ENCODE measurements at places on chromosomes 11 and 22. TPM values are rescaled to one million over a fixed set of nuclear protein-coding genes. Genes with fewer than 3 reads are reported as not detected.

DNA sequence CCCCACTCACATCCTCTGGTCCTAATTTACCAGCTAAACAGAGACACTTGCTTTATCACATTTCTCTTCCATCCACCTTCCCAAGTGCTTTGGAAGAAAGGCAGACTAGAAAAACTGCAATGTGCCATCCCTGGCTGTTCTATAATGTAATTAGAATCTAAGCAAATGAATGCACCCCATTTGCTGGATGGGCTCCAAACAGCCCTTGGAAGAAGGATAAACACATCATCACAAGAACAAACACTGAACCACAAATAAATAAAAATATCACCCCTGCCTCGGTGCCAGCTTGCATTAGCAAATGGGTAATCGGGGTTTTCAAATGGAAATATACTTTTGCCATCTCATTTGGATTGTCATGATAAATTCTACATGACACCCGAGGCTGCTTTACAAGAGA lies 296.6 kb upstream of the ISX start:
- no peak for DNase-seq

The EML3 gene
- 61.7 TPM for total RNA-seq

DNA sequence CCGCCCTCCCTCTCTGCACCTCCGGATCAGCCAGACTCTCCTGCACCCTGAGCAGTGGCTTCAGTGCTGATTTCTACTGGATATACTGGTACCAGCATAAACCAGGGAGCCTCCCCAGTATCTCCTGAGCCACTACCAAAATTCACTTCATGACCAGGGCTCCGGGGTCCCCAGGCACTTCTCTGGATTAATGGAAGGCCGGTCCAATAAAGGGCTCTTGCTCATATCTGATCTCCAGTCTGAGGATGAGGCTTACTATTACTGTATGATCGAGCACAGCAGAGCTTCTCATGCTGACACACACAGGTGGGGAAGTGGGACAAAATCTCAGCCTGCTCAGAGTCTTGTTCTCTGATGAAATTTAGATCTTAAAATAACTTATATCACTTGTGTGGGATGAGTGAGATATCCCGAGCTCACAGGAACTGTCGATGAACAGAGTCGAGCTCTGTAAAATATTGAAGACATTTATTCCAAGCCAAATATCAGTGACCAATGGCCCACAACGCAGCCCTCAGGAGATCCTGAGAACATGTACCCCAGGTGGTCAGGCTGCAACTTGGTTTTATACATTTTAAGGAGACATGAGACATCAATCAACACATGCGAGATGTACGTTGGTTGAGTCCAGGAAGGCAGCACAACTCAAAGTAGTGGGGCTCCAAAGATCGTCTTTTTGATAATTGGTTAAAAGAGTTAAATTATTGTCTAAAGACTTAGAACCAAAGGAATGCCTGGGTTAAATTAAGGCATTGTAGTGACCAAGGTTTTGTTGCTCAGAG lies 93.0 kb upstream of the TOP3B start:
- no peak for DNase-seq

DNA sequence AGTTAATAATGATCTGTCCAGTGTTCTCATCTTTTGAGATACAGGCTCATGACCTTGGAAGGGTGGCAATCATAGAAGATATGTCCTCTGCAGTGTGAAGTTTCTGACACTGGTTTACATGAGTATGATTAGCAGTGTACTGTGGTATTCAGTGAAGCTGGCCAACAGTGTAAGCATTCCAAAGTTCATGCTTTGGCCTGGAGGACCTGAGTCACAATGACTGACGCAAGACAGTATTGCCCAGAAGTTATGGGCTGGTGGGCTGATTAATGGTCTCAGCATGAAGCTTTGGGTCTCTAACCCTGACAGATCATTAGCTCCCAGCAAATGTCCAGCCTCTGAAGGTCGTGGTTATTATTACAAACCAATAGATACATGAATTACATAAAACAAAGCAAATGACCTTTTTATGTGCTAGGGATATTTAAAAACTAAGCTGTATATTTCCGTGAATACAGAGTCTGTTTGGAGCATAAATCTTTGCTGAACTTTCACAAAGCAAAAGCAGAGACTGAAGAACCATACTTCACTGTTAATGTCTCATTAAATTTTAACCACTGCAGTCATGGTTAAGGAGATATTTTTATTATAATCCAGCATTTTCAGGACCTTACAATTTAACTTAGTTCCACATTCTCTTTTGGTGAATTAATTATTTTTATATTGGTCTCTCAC lies 28.3 kb upstream of the USP47 start:
- DNase-seq, result peak; percentile 94

- DNase-seq, result no peak
These were observed 86.4 kb downstream of the GRK3 start for GRCh38 chr22:25650833-25651232.

The ARHGAP42 gene
- 12.6 TPM for total RNA-seq

DNA sequence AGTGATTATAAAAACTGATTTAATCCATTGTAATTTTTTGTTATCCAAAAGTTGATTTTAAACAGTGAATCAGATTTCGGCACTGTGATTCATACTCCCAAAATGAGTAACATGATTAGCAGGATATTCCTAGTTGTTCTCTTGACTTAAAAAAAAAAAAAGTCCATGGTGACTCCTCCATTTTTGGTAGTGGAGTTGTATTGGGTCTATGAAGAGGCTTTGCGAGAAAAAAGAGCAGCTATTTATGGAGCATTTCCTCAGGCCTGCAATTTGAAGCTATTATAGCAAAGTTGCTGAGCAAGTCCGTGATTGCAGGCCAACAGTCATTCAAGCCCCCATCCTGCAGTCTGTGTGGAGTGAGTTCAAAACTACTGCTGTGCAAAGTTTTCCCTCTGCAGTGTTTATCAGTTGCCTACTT lies 28.8 kb downstream of the YAP1 start:
- DNase-seq, result peak; percentile 92

DNA sequence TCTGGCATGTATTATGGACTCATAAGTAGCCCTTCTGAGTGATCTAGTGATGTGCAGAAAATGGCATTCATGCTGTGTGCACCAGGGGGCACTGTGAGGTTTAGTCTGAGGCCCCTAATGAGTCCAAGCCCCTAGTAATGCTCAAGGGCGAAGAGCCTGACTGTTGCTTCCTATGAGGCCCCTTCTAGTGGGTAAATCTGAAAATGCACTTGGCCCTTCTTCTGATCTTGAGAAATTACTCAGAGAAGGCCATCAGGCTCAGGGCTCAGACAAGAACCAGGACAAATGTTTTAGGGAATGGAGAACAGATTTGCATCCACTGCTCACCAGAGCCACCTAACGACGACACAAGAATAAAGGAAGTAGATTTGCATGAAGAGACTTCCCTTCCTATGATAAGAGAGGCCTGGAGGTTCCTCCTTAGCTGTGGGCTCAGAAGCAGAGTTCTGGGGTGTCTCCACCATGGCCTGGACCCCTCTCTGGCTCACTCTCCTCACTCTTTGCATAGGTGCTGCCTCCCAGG lies 75.8 kb downstream of the GGTLC2 start:
- DNase-seq, result peak; percentile 51

The P2RX6 gene
- total RNA-seq, result 5.9 TPM

DNA sequence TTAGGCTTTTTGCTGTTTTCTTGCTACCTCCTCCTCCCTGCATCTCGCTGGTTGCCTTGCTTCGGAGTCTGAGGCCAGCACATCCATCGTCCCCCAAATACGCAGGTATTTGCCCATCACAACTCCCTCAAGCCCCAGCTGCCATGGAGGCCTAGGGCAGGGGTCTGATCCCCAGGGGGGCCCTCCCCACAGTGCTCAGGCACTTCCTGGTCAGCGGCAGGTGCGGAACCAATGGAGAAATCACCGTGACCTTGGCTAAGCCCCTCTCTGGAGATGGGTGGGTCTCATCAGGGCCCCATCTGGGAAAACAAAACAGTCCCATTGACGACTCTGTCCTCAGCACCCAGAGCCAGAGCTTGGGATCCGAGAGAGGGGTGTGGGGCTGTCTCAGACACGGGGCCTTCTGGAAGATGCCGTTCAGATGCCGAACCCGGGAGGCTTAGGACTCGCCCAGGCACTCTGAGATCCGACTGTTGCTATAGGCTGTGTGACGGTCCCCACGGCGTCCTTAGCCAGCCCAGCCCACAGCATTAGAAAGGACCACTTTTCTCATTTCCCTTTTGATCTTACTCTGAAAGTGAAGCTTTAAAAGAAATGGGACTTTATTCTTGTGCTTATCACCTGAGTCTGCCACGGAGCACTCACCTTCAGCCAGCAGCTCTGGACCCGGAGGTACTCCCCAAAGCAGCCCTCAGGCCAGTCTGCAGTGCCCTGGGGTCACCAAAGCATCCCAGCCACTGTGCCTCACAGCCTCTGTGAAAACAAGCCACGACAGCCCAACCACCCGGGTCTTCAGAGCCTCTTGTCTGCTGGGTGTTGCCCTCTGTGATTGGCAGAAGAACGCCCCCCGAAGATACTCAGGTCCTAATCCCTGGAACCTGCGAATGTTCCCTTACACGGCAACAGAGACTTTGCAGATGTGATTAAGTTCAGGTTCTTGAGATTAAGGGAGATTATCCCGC lies 61.2 kb upstream of the SLC22A12 start:
- DNase-seq, result no peak

DNA sequence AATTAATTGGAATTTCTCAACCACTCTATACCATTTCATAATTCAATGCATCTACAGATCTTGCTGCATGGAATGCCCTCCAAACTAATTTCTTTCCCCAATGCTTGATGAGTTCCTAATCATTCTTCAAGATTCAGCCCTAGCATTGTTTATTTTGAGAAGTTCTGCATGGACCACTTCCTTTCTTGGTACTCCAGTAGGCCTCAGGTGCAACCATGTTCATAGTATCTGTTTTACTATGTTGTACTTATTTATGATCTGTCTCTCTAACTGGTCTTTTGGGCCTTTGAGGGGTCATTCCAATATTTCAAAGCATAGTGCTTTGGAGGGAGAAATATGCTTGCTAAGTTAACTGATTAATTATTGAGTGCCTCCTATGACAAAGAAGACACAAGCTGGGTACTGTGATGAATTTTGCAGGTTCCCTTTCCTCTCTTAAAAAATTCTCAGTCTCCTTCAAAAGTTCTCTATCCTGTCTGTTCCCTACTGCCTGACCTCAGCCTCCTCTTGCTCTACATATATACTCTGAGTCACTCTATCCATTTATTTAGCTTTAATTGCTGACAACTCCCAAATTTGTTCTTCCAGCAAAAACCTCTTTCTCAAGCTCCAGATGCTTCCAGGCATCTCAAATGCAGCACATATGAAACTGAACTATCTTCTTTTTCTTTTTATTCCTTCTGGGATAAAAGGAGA lies 9.5 kb downstream of the MRPL17 start:
- DNase-seq, result no peak

DNA sequence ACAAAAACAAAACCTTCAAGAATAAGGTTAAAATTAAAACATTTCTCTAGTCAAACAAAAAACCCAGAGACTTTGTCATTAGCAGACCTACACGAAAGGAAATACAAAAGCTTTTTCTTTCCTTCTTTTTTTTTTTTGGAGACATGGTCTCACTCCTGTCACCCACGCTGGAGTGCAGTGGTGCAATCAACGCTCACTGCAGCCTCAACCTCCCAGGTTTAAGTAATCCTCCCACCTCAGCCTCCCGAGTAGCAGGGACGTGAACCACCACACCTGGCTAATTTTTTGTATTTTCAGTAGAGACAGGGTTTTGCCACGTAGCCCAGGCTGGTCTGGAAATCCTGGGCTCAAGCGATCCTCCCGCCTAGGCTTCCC lies 30.5 kb downstream of the PLA2G6 start:
- no peak for DNase-seq

DNA sequence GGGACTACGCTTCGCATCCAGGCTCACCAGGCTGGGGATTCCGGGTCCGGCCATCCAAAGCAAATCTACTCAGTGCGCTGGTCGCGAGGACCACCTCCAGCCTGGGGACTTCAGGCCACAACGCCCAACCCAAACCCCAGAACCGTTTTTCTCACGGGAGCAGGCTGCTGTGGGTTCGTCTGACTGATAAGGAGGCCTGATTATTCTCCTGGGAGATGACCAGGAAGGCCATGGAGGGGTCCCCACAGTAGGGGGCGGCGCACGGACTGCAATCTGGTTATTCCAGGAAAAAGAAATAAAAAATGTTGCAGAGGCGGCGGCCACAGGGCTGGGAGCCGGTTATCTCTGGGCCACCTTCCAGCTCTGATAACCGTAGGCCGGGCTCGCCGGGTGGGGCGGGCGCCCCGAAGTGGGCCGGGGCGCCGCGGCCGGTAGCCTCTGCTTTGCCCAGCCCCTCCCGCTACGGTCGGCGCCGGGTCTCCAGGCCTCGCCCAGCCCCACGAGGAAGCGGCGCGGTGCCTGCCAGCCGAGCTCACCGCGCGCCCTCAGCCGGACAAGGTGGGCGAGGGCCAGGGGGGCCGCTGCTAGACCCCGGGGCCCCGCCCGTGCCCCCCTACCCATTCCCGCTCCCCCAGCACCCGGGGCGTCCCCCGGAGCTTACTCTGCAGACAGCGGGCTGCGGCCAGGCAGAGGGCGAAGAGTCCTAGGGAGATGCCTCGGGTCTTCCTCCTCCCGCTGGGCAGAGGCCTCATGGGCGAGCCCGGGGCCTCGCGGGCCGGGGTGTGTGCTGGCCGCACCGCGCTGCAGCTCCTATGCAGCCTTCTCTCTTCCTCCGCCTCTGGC lies 446 bp downstream of the VSTM5 start:
- DNase-seq, result peak; percentile 15

The CLMP gene
- 235 TPM for total RNA-seq

The BDNF gene
- 8.1 TPM for total RNA-seq

The CD3D gene
- not detected for total RNA-seq

DNA sequence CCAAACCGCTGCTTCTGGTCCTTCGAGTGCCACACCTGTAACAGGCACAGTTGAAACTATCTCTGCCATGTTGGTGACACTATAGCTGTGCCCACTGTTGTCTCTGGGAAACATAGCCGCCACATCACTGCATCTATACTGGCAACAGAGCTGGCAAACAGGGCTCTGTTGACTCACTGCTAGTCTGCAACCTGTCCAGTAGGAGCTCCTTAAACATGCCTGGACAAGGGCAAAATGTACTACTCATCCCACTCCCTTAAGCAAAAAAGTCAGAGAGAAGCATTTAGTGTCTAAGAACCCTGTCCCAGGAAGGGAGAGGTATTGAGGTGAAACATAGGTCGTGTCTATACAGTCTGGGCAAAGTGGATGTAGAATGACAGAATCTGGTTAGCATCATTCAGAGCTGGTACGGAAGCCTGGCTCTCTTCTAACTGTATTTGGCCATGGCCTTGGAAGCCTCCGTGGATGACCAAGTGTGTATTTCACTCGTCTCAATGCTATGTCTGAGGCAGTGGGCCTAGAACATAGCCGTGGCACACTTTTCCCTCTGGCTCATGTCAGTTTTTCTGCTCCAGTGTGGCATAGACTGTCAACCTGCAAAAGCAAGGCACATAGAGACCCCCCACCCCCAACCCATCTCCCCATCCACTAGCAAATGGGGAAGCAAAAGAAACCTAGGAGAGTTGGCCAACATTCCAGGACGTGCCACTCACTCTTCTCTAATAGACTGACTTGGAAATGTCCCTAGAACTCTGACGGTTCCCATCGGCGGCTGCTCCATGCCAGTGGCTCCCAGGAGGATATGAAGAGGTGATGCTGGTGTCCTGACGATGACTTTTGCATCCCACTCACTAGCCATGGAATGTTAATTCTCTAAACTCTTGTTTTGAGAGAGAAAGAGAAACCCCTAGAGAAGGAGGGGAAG lies 21.4 kb upstream of the PISD start:
- no peak for DNase-seq

The ELP4 gene
- total RNA-seq, result 4.3 TPM

GRCh38 chr22:44538051-44538450 lies 40.0 kb upstream of the RTL6 start:
- peak; percentile 41 for DNase-seq

The NXPE2 gene
- not detected for total RNA-seq
